Activated CD4-positive, alpha-beta T cell treated with anti-CD3 and anti-CD28 coated beads, Interleukin-2, Interleukin-4, amounts not matched to agents 100 ng/mL and 50 ng/mL, durations not matched to agents 16 hours and 8 hours (primary cell): ENCODE measurements at places on chromosomes 3 and 15.

- no peak for DNase-seq
Measured at GRCh38 chr15:35852818-35853624, 307.1 kb upstream of the DPH6 start.

- DNase-seq: no peak
Measured at GRCh38 chr3:134879990-134880389, 84.9 kb downstream of the EPHB1 start.

- no peak for DNase-seq
Measured at GRCh38 chr3:14369675-14370669, 32.4 kb upstream of the SLC6A6 start.

DNA sequence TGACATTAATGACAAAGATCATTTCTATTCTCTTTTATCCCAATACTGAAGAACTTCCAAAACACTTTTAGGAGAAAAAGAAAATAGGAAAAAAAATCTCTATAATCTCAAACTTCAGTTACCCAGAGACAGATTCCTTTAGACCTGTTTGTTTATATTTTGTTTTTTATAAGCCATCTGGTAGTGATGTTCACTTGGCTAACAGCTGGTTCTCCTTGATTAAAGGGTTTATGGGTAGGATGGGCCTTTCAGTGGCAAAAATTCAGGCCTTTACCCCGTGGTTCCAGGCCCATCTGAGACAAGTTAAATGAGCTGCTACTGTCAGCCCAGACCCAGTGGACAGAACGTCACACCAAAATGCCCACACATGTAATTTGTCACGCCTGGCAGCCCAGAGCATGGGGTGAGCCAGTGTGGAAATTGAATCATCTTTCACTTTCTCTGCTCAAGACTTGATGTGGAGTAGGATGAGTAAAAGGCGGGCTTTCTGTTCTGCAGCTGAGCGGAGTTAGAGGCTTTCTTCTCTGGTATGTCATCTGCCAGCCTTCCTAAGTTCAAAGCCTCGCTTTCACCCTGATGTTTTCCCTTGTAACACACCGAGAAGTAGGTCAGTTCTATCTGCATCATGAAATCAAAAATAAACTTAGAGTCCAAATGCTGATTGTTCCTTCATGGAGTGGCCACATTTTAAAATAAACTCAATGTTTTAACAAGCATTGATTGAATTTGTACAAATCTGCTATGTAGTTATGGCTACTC is 62.5 kb upstream of the SKOR1 start:
- DNase-seq: peak; percentile 76

DNA sequence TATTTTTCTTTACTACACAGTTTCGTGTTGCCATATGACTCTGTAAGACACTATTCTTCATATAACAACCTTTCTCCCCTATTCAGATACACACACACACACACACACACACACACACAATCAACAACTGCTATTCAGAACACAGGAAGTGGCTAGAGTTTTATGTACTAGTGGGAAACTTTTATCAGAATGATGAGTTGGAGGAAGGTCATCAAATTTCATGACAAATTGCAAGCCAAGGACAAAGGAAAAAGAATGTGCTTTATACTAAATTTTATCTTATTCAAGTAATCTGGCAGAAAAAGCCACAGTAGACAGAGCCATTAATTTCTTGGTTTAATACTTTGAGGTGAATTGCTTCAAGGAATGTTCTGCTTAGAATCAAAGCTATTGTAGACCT is 899.8 kb downstream of the ROBO2 start:
- no peak for DNase-seq

- DNase-seq: no peak
Measured at GRCh38 chr15:62287066-62287857, 122.2 kb upstream of the C2CD4B start.

DNA sequence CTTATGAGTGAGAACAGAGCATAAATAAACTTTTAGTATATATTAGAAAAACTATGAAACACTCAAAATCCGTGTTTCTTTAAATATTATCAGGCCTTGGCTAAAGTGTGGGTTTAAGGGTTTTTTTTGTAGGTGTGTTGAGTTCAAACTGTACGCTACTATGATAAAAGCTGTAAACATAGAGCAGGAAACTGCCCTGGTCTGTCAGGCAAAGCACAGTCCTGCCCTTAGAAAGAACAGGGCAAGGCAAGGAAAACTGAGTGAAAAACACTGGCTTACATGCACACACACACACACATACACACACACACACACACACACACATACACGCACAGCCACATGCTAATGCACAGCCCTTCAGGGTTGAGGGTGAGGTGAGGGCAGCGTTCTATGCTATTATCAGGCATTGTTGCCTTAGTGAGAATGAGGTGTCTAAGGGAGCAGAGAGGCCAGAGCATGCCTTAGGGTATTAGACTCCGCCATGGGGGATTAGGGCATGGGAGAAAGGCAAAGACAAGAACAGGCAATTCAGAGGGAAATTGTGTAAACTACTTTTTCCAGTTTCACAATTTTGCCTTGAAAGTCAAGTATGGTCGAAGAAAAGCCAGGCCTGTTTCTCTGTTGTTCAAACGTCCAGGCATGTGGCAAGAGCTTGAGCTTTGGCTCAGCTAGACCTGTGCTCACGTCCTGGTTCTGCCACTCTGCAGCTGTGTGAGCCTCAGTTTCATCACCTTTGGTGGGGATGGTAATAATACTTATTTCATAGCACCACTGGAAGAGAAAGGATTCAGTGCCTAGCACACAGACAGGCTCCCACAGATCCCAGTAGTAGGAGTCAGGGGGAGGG is 36.3 kb upstream of the TPM1 start:
- no peak for DNase-seq

- DNase-seq: peak; percentile 44
Measured at GRCh38 chr3:72345237-72345878, 502.9 kb downstream of the SHQ1 start.

DNA sequence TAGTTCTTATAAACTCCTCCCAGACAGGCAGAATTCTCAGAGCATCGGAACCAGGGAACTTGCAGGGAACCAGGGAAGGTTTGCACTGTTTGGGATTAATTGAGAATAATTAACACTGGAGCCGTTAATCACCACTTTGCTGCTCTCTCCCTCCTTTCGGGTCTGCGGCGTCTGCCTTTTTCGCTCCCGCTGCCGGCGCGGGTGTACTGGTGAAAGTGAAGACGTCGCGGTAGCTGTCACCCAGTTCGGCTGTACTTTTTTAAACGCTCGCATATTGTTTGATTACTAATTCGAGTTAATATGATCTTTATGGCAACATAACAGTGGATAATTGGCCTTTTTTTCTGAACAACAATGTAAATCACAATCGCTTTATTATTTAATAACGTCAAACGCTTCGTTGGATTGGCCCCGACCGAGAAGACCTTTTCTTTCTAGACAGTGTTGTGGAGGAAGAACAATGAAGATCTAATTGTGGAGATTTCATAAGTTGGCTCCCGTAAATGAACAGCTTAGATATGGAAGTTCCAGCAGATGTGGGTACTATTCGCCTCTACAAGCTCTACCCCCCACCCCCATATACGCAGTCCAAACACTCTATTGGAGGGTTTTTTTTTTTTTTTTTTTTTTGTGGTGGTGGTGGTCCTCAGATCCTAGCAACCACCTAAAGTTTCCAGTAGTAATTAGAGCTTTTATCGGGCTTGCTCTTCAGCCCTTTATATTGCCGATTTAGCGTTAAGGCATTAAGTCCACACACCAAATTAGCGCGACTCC is 12.7 kb downstream of the SOX2 start:
- DNase-seq: no peak

- peak; percentile 66 for DNase-seq
Measured at GRCh38 chr3:120145542-120146285, 51.5 kb upstream of the GSK3B start.

DNA sequence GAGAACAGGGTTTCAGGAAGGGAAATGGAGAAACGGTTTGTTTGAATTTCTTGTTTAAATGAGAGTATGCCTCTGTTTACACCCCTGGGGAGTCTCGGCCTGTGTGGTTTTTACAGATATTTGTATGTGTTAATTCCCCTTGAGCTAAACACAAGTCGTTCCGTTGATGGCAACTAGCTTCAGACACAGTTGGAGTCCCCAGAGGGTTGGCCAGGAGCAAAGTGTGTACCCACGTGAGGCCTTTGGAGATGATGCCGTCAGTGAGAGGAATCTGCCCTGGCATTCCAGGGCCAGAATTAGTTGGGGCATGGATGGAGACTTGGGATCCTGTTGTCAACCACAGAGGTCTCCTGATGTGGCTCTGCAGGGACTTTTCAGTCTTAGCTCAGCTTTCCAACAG is 44.0 kb downstream of the CEMIP start:
- no peak for DNase-seq
